NCI-H446 (cell line): ENCODE measurements at places on chromosomes 11 and 22.
A peak's percentile ranks its signal among the peaks of the same experiment; 100 is the strongest.

- no peak for DNase-seq
Measured at GRCh38 chr22:22605074-22605404, 39.4 kb upstream of the GGTLC2 start.

DNA sequence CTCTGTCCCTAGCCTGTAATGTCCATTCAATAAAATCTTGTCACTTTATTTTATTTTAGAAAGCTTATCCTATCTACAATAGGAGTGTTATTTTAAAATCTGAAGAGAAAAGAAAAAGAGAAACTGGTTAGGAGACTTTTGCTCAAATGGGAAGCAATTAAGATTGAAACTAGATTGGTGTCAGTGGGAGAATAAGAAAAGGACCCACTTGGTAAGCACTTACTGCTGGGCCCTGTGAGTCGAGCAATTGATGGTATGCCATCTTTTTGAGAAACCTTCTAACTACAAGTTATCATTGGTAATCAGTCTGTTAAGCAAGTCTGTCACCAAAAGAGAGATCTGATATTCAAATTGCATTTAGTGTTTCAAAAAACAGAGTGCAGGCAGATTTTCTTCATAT is 258.4 kb downstream of the GRM5 start:
- no peak for DNase-seq

- peak; percentile 36 for DNase-seq
Measured at GRCh38 chr11:9982127-9982795, 311.8 kb downstream of the SBF2 start.

- DNase-seq: no peak
Measured at GRCh38 chr11:18222814-18223421, 13.7 kb downstream of the SAA4 start.

DNA sequence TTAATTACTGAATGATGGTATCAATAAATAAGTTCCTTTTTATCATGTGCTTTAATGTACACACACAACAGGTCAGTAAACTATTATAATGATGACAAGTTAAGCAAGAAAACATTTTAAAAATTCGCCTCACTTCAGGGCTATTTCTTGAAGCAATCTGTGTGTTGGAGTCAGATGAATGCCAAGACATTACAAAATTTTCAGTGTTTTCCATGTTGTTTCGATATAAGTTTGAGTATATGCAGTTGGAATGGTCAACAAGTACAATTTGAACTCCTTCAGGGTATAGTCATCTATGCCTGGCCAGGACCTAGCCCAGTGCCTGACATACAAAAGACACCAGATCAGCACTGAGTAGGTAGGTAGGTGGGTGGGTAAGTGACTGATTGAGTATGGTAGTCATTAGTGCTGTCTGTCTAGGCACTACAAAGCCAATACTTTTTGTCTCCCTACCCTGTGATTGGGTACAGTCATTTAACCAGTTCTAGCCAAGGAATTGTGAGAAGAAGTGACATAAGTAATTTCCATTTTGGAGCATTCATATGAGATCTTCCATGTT is 7.5 kb downstream of the PRCP start:
- no peak for DNase-seq

- no peak for DNase-seq
Measured at GRCh38 chr22:23970816-23971486, 3.3 kb downstream of the DDT start.

DNA sequence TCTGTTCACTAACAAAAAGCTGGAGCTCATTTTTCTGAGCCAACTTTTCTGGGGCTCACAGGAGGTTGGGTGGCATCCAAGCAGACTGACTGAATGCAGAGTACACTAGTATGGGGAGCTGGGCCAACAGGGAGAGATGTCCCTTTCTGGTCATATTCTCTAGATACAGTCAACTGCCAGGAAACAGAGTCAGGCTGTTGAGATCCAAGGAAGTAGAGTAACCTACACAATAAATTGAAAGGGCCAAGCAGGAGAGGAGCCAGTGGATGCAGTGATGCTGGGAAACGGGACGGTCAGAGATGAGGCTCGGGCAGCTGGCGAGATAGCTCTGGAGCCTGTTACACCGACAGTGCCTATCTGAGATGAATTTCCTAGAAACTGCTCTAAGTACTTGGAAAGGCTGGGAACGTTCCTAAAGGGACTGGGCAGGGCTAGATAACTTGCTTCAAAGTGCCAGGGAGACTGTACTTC is 71.1 kb downstream of the LARGE2 start:
- DNase-seq: peak; percentile 86

GRCh38 chr11:62880231-62880802 is 379 bp upstream of the SLC3A2 start:
- no peak for DNase-seq

- DNase-seq: no peak
Measured at GRCh38 chr22:26825960-26826935, 168.9 kb downstream of the MIAT start.

DNA sequence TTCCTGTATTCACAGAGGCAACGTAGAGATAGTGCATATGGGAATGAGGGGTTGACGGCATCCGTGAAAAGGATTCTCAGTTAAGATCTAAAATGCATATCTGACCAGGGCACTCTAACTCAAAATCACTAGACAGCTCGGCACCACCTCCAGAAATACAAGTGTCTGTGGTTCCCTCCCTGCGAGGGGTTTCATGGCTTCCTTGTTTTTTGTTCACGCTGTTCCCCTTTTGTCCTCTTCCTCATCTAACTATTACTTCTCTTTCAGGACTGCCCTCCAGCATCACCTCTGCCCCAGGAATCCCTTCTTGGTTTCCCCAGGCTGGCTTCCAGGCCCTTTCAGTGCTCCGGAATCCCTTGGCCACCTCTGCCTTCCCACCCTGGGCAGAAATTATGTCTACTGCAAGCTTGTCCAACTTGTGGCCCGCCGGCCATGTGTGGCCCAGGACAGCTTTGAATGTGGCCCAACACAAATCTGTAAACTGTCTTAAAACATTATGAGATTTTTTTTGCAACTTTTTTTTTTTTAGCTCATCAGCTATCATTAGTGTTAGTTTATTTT is 159.9 kb downstream of the FBXO7 start:
- DNase-seq: no peak

DNA sequence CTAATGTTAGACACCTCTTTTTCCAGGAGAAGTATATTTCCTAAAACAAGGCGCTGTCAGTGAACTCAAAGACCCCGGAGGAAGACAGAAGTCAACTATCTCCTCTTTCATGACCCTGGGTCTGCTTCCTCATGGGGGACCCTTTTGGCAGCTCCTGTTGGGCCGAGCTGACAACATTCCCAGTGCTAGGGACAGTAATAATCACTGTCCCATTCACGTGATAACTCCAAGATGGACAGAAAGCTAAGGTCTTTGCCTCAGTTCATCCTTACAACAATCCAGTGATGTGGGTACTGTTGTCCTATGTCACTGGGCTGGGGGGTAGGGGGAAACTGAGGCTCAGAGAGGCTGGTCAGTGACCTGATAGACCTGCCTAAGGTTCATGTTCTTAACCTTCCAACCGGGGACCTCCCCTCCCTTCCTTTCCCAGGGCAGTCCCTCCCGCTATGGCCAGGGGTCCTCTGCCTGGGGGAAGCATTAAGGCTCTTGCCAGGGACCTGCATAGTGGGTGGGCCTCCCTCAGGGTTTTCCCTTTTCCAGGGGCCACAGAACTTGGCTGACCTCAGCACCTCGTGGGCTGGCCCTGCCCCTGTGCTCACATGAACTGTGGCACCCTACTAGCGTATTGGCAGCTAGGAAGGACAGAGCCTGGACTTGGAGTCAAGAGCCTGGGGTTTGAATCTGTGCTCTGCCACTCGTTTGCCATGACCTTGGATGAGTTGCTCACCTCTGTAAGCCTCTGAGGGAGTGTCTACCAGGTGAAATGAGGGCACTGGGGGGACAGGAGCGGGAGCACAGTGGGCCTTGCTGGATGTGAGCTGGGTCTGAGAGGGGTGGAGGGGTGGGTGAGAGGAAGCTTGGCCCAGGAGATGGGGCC is 53.6 kb downstream of the LRRC32 start:
- no peak for DNase-seq
